ENCODE measurements at places on chromosomes 16 and 17.

DNA sequence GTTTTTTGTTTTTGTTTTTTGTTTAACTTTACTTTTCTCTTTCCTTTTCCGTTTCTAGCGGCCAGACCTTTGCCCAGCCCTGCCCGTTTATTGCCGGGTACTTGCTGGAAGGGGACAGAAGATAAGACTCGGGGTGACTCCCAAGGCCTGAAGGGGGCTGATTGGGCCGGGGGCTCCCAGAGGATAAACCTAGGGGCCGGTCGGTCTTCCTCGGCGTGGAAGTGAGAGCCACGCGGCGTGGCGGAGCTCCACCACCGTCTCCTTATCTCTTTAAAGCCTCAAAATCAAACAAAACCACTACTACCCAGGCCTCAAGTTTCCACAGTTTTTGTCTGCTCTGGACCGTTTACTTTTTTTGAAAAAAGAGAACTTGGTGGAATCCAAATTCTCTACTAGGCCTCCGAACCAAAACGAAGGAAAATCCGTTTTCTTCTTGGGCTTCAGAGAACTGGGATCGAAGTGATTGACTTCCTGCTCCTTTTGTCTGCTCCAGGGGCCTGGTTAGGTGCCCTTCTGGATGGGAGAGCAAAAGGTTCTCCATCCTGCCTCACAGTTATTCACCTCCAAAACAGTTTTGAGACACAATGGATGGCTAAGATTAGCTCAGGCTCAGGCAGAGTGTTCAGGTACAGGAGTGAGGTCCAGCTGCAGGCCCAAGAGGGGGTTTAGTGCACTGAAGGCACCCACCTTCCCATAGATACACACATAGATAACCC, 8.5 kb upstream of the HOXB9 start:
- no peak for DNase-seq

DNA sequence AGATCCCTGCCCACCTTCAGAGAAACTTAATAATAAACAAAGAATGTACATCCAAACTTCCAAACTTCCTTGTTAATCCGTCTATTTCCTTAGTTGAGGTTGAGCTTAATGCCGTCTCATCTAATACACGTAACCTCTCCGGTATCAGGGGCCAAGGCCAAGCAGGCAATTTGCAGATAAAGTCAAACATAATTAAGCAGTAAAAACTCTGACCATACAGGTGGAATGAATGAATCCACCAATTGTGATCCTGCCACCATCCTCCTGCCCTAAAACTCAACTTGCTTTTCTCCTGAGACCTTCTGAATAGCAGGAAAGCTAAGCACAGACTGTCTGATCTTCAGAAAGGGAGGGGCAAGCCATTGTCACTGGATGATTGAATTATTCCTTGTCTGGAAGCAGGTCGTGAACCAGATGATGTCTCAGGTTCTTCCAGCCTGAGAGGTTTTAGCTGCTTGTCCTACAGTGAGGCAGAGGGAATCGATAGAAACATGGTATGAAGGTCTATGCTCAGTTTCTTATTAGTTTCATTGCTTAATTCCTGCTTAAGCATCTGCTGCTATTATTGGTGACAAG, 1111.8 kb upstream of the EEF2KMT start:
- DNase-seq, result no peak

- no peak for DNase-seq
These were observed 56.8 kb downstream of the TMEM114 start for GRCh38 chr16:8533509-8533908.

- peak; percentile 61 for DNase-seq
These were observed 4.8 kb upstream of the ITGA3 start for GRCh38 chr17:50051082-50051576.

DNA sequence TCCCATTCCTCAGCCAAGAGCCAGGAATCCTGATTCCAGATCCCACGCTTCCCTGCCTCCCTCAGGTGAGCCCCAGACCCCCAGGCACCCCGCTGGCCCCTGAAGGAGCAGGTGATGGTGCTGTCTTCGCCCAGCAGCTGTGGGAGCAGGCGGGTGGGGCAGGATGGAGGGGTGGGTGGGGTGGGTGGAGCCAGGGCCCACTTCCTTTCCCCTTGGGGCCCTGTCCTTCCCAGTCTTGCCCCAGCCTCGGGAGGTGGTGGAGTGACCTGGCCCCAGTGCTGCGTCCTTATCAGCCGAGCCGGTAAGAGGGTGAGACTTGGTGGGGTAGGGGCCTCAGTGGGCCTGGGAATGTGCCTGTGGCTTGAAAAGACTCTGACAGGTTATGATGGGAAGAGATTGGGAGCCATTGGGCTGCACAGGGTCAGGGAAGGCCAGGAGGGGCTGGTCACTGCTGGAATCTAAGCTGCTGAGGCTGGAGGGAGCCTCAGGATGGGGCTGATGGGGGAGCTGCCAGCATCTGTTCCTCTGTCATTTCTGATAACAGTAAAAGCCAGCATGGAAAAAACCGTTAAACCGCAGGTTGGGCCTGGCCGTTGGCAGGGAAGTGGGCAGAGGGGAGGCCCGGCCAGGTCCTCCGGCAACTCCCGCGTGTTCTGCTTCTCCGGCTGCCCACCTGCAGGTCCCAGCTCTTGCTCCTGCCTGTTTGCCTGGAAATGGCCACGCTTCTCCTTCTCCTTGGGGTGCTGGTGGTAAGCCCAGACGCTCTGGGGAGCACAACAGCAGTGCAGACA, at the start of gene SPN:
Gene SPN, plus strand, starts transcription at position 232 of the 791 bp plus-strand sequence. Its CDS starts 482 bp downstream, at position 714.
- no peak for DNase-seq

DNA sequence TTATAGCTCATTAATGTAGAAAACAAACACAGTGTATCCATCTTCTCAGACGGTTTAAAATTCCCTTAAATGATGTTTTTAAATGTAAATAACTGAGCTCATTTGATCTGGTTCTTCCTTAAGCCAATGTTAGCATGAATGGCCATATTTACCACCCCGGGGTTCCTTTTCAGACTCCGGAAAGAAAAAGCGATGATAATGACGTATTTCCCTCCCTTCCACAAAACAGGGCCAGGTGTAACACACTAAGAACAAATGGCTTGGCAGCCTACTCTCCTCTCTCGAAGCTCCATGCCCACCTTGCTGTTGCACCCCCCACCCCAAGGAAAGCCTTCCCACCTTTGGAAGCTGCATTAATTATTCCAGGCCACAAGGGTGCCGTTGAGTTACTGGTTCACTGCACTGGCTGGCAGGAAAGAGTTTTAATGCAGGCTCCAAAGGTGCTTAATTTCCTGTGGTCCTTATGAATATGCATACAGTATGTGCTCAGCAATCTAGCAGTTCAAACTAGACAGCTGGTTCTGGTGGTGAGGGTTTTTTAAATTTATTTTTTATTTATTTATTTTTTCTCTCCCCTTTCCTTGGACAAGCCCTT, 378.9 kb downstream of the WWOX start:
- DNase-seq, result no peak

DNA sequence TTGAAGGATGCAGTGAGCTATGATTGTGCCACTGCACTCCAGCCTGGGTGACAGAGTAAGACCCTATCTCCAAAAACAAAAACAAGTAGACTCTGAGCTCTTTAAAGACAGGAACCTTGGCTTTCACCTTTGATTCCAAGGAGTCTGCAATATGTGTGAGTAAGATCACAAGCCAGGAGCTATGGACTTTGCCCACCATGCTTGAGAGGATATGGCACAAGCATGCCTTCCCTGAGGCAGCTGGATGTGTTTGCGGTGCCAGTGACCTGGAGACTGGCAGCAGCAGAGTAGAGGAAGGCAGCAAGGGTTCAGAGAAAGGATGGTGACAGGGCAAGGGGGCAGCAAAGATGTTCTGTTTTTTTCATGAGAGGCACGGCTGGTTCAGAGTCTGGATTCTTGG, 14.5 kb upstream of the PRKCA start:
- no peak for DNase-seq

DNA sequence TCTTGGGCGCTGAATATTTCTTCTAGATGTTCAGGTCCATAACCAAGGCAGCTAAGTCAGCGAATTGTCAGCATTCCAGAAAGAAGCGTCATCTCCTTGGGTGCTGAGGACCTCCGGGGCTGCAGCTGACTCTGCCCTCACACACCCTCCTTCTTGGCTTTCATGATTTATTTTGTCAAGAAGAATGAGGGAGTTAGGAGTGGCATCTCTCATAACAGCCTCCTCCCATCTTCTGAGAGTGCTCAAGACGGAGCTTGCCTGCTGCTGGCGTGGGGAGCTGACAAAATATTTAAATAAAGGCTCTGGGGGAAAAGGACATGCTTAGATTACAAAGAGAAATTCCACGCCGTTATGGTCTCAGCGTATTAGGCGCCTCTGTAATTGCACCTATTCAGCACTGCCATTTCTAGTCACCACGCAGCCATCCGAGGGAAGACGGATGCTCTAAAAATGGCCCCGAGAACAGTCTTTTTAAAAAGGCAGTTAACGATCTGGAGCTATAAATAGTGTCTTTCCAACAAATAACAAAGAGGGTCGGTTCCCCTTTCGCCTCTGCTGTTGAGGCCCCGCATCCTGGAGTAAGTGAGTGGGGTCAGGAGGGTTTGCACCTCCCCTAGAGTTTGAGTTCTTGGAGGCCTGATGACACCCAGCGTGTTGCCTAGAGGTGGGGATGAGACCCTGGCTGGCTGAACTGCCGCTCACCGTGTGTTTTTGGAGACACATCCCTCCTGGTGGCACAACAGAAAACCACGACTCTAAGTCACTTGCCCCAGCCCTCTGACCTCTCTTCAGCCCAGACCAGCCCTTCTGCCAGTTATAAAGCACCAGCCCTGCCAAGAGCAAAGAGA, 187.0 kb downstream of the CCDC182 start:
- DNase-seq, result no peak

DNA sequence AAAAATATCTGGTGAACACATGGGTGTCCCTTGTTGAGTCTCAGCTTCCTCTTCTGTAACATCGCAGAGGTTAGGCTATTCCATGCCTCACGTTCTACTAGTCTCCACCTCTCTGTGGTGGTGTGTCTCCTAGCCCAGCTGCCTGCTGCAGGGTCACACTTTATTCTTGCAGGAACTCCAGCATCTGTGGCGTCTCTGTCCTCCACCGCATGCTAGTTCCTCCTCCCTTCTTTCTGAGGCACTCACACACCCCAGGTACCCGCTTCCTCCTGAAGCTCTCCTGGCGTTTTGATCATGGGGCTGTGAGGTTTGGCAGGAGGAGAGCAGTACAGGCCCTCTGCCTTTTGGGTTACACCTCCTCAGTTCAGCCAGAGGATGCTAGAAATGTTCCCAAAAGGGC, 9.9 kb upstream of the TEX2 start:
- DNase-seq, result no peak

GRCh38 chr17:44920565-44920940, 5.3 kb upstream of the GFAP start:
- no peak for DNase-seq

GRCh38 chr16:49559242-49559641, 185.6 kb downstream of the C16orf78 start:
- no peak for DNase-seq

- no peak for DNase-seq
These were observed 17.4 kb downstream of the CYB5D2 start for GRCh38 chr17:4160294-4160859.

DNA sequence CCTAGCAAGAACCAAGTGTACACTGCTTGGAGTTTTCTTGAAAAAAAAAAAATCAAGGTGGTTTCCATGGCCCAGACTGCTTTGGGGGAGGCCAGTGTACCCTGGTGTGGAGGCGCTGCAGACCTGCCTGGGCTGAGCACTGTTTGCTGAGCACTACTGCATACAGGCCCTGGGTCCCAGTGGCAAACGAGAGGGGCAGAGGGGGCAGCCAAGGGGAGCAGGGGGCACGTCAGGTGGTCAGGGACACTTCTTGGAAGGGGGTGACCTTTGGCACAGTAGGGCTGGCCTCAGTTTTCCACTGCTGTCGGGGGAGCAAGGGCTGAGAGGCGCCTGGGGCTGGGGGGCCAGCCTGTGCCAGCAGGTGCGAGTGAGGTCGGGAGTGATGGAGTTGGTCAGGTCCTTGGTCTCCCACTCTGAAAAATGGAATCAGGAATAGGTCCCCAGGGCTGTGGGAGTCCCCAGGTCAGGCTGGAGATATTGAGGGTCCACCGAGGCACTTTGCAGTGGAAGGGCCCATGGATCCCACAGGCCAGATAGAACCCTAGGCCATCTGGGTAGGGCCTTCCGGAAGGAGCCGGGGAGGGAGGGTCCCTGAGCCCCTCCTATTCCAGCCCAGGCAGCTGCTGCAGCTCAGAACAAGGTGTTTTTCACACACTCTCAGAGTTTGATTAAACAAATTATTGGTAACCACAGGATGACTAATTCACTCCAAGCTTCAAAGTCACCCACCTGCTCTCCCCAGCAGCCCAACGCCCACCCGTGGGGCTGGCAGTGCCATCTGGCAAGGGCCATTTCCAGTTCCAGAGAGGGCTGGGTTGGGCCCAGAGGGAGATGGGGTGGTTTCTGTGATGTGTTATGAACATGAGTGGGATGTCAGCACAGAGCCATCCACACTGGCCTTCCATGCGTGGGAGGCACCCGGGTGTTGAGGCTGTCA, 3.5 kb downstream of the ZFPM1 start:
- DNase-seq, result no peak

DNA sequence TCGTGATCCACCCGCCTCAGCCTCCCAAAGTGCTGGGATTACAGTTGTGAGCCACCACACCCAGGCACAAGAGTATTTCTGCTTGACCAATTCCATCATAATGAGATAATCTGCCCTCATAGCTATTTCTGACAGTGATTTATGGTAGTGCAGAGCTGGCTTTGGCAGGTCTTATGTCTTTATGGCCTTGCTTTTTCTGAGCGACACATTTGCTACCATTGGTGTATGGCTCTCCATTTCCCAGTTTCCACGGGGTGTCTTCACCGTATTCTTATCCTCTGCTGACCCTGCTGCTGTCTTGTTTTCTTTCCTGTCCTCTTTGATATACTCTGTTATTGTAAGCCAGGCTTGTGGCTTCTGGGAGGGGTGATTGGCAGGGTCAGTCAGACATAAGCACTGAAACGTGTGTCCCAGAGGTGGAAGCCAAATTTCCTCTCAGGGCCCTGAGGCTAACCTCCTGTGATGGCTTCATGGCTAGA, 161.1 kb upstream of the TBX2 start:
- no peak for DNase-seq

DNA sequence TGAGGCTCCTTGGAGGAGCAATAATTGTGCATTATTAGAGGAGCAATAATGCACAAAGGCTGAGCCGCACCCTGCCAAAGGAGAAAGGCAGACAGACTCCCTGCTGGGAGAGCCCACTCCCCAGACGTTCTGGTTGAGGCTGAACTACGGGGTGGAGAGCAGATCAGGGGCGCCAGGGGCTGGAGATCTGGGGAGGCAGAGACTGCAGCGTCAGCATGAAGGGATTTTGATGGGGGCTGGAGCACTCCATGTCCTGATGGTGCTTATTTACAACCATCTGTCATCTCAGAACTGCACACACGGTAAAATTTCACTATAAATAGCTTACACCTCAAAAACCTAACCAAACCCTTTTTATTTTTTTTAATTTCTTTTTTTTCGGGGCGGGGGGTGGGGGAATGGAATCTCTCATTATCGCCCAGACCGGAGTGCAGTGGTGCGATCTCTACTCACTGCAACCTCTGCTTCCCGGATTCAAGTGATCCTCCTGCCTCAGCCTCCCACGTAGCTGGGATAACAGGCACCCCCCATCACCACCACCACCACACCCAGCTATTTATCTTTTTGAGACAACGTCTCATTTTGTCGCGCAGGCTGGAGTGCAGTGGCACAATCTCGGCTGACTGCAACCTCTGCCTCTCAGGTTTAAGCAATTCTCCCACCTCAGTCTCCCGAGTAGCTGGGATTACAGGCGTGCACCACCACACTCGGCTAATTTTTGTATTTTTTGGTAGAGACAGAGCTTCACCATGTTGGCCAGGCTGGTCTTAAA, 4.3 kb upstream of the C16orf95 start:
- no peak for DNase-seq

GRCh38 chr16:85004587-85005205, 6.6 kb downstream of the ZDHHC7 start:
- peak; percentile 84 for DNase-seq

Measured in fibroblast of skin of left quadriceps (primary cell).